ENCODE measurements at places on chromosomes 16 and 17.

DNA sequence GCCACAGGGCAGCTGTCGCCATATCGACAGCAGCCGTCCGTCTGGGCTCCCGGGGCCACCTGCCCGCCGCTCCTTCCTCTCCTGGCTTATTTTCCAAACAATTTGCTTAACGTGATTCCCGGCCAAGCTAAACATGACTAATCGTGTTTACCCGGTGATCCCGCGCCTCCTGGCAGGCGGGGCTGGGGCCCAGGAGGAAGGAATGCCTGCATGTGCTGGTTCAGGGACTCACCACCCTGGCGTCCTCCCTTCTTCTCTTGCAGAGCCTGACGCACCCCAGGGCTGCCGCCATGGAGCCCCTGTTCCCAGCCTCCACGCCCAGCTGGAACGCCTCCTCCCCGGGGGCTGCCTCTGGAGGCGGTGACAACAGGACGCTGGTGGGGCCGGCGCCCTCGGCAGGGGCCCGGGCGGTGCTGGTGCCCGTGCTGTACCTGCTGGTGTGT lies 6.1 kb downstream of the SSTR5 start:
- no peak for DNase-seq

DNA sequence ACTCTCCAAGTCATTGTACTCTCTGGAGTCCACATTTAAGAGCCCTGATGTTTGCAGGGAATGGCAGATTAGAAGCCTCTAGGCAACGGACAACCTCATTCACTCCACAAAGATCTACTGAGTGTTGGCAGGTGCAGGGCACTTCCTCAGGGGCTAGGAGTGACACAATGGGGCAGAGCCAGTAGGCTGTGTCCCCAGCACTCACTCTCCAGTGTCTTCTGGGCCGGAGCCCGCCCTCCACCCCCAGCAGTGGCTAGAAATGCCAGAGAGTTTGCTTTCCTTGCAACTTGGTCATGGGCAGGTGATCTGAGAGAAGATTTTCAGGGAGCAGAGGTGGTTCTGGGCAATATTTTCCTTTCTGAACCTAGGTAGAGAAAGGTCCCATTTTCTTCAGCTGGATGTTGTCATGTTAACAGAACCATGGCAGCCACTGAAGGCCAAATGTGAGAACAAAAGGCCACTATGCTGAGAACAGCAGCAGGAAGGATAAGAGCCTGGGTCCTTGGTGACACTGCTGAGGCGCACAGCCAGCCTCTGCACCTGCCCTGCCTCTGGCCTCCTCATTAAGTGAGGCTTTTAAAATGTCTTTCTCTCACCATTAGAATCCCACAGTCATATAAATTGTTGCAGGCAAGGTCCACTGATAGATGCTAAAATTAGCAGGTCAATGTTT lies 96.2 kb downstream of the USP31 start:
- DNase-seq = no peak

DNA sequence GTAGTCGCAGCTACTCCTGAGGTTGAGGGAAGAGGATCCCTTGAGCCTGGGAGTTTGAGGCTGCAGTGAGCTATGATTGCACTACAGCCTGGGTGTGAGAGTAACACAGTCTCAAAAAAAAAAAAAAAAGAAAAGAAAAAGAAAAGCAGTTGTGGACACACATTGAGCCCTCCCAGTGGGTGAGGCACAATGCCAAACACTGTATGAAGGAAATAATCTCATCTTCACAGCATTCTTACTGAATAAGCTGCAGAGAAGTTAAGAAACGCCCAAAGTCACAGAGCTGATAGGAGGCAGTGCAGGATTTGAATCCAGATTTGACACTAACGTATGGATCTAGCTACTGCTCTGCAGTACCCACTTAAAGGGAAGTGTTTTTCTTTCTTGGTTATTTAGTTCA lies 5.9 kb upstream of the LYZL6 start:
- DNase-seq = no peak

DNA sequence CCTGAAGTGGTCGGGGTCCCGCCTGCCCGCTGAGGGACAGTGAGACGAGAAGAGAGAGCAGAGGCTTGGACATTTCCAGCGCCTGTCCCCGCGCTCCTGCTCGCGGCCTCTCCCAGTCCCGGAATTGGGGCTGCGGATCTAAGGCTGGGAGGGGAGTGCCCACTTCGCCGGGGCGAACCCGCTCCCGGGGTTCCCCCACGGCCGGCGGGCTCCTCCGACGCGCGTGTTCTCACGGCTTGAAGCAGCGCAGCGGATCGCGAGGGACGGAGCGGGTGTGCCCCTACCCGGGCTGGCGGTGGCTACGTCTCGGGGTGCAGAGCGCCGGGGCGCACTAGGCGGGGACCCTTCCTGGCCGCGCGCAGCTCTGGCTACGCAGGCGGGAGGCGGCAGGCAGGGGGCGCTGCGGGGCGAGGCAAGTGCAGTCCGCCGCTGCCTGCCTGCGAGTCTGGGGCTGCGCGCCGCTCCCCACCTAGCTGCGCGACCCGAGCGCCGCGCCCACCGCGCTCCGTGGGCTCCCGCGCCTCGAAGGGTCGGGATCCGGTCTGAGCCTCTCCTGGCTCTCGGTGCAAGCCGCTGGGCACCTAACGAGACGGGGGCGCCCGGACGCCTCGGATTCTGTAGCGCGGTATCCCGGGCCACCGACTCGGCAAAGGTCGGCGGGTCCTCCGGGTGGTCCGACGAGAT lies 1.2 kb downstream of the NGFR start:
- peak; percentile 65 for DNase-seq

DNA sequence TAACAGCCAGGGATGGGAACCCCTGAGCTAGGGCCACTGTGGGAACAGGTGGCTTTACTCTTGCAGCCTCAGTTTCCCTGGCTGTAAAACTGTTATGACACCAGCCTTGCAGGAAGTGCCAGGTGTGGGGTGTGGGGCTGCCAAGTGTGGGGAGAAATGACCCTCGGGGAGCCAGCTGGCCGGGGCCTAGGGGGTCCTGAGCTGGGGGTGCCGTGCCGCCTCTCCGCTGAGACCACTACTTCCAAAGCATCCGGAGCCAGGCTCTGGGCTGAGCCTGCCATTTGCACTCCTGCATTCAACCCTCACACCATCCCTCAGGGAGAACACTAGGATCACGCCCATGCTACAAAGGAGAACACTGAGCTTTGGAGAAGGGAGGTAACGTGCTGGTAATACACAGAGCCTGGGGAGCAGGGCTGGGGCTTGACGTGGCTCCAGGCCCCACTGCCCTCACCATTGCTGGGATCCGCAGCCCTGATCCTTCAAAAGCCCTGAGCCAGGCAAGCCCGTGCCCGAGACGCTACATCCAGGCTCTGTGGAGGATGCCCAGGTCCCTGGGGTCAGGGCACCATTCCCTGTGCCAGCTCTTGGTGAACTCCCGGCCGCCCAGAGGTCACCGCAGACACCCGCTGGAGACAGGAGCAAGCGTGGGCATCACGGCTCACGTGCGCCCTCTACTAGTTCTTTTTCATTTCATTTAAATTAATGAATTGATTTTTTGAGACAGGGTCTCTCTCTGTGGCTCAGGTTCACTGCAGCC lies 28.8 kb upstream of the GINS2 start:
- DNase-seq = peak; percentile 15

DNA sequence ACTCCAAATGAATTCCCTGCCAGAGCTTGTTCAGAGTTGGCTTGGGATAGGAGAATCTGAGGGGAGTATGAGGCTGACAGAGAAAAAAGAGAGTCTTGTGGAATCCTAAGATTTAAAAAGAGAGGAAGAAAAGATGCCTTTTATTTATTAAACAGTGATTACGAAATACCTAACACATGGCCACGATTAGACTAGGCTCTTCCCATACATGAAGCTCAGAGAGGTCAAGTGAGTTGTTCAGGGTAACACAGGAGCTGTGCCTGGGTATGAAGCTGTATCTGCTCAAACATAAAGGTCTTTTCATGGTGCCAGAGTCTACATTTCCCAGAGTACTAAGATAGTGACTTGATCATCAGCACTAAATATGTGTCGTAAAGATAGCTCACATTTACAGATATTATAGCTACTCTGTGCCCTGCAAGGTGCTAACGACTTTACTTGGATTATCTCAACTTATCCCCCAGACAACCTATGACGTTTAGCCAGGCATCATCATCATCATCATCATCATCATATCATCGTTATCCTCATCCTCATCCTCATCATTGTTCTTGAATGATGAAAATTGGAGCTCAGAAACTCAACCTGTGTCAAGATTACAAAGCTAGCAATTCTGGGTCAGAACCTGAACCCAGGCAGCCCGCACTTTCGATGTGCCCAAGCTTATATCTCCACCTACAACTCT lies 500.8 kb downstream of the NPIPA7 start:
- DNase-seq = no peak

DNA sequence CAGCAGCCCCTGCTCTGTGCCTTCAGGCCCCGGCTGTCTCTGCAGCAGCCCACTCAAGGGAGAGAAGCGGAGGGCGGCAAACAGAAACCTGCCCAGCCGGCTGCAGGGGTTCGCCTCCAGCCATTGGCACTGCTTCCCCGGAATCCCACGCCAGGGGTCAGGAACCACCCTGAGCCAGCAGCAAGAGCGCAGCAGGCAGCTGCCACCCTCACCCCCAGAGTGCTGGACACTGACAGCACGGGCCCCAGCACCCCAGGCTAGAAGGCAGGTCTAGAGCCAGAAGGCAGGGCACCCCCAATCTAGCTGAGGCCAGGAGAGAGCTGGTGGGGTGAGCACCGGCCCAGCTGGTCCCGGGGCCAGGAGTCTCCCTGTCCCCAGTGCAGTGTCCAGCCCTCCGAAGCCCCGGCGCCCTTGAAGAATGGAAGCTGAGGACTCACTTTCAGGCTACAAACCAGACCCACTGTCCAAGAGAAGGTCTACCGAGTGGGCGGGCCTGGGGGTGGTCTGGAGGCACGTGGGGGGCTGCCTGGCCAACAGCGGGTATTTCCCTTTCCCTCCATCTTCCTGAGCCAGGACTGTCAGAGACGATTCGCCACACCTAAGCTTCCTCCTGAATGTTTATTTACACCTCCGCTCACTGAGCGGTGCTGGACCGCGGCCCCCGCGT lies 8.4 kb downstream of the UBALD2 start:
- no peak for DNase-seq

- DNase-seq = no peak
Measured at GRCh38 chr17:28487881-28488532, 14.6 kb downstream of the SLC13A2 start.

All from stimulated activated CD8-positive, alpha-beta memory T cell treated with anti-CD3 and anti-CD28 coated beads, Interleukin-4, amount 100 ng/mL, for 1 hour (primary cell).